Left colon (tissue), 2 donors: ENCODE measurements at places on chromosomes 7 and 10. TPM values are rescaled to one million over a fixed set of nuclear protein-coding genes. Genes with fewer than 3 reads are reported as not detected.

The CYP3A4 gene
- total RNA-seq, result 12.9 TPM

The CDC123 gene
- 44.4 TPM for total RNA-seq

The HEPACAM2 gene
- 86.8 TPM for total RNA-seq

The AQP1 gene
- 45.5 TPM for total RNA-seq

The OR6V1 gene
- total RNA-seq, result not detected

The ERVW-1 gene
- total RNA-seq, result not detected

The KNDC1 gene
- 0.06 TPM for total RNA-seq
